Fibroblast of the aortic adventitia (primary cell): ENCODE measurements at places on chromosomes 16 and 17.

DNA sequence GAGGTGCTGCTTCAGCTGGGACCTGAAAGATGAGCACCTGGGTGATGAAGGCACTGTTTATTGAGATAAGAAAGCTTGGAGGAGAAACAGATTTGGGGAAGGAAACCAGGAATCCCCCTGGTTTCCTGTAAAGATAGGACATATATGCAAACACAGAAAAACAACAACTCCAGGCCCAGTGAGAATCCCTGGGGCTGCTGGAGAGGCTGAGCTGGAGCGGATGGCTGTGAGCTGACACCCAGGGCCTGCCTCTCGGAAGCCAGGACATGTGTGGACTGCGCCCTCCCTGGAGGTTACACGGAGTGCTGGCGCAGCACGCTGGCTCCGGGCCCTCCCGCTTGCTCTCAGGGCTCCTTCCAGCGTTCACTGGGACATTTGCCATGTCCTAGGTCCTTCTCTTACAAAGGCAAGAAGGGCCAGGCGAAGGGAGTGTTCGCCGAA is 57.5 kb downstream of the CYB5B start:
- DNase-seq: peak; percentile 93

- DNase-seq: no peak
Measured at GRCh38 chr17:66767154-66767933, 67.6 kb upstream of the CACNG5 start.

DNA sequence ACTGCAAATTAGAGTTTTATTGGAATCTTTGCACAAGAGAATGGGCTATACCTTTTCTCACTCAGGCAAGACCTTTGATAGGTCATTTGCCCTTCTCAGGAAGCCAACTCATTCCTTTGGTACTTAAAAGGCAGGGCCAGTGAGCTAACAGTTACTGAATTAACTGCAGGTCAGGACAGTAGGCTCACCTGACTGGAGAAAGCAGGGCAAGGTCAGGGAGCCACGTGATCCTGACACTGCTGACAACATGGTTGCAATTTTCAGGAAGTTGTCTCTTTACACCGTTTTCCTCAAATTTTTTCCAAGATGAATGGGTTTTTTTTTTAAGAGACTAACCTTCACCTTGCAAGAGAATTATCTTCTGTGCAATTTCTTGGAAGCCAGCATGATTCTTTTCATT is 21.1 kb downstream of the CPSF4L start:
- DNase-seq: no peak

- peak; percentile 93 for DNase-seq
Measured at GRCh38 chr17:76540381-76541300, 797 bp downstream of the PRCD start.

DNA sequence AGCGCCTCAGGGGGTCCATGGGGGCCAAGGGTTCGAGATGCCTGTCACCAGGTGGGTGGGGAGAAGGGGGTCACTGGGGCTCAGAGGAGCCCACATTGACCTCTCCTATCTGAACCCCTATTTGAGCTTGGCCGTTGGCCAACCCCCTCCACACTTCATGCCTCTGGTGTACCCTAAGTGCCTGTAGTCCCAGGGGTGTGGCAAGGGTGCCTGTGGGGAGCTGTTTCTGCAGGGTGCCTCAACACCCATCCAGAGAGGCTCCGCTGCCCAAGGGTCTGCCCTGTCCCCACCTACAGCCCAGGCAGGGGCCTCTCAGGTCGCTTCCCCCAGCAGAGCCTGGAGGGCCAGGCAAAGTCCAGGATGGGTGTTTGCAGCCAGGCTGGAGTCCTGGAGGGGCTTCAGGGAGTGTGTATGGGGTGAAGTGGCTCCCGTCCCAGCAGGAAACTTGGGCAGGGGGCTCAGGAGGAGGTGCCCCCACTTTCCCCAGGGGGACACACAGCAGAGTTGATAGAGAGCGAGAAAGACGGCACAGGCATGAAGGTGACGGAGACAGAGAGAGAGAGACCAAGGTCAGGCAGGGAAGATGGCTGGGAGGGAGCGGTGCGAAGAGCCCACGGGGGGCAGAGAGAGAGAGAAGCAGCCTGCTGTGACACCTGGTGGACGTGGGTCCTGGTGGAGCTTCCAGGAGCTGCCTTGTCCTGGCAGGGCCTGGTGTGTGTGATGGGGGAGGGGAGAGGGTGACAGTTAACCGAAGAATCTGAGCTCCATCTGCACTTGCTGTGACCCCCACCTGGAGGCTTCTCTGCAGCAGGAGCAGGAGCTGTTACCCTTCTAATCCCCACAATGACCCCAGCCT is at the start of gene SEPTIN12:
Gene SEPTIN12 (minus strand): TSS at position 719 of the 856 bp plus-strand sequence. CDS start 700 bp downstream, at position 19.
- no peak for DNase-seq

DNA sequence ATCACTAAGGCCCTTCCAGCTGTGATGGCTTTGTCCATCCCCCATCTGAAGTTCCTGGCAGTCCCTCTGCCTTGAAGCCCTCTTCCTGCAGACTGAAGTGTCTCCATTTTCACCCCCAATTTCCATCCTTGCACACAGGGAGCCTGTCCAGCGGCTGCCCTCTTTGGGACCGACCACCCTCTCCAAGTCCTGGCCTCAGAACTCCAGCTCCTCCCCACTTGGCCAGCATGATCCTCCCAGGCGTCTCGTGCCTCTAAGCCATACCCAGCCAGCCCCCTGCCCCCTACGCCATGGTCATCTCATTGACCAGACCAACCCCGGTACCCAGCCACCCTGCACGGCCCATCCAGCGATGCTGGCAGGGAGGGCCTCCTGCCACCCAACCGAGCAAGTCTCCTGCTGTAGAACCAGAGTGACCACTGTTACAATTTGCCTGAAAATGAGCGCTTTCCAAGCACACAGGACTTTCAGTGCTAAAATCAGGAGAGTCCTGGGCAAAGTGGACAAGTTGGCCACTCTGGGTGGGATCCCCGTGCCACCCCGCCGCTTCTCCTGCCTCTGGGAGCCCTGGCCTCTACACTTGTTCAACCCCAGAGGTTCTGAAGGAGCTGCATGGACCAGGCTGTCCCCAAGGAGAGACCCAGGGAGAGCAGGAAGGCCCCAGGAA is 362.0 kb downstream of the SEC14L1 start:
- DNase-seq: no peak

DNA sequence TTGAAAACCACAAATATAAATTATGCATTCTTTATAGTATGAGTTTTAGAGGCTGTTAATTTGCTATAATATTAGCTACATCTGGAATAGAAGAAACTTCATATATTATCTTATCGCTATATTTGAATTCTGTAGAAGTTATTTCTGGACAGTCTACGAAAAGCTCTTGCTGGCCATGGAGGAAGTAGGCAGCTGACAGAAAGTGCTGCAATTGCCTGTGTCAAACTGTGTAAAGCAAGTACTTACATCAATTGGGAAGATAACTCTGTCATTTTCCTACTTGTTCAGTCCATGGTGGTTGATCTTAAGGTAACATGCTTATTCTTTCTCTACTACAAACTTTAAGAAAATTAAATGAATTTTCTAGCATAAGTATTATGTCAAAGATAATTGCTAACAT is 96.8 kb downstream of the OMG start:
- DNase-seq: no peak

GRCh38 chr17:80441133-80441578 is 26.2 kb downstream of the ENDOV start:
- peak; percentile 34 for DNase-seq

DNA sequence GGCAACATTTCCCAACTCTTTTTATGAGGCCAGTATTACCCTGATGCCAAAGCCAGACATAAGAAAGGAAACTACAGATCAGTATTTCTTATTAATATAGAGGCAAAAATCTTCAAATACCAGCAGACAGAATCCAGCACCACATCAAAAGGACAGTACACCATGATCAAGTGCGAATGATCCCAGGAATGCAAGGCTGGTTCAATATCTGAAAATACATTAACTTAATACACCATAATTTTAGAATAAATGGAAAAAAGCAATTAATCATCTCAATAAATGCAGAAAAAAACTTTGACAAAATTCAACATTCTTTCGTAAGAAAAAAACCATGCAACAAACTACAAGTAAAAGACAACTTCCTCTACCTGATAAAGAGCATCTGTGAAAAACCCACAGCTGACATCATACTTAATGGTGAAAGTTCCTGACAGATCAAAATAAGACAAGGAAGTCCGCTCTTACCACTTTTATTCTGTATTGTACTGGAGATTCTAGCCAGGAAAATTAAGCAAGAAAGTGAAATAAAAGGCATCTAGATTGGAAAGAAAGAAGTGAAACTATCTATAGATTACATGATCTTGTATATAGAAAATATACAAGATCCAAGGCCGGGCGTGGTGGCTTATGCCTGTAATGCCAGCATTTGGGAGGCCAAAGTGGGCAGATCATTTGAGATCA is 26.4 kb upstream of the MAPK3 start:
- DNase-seq: no peak

DNA sequence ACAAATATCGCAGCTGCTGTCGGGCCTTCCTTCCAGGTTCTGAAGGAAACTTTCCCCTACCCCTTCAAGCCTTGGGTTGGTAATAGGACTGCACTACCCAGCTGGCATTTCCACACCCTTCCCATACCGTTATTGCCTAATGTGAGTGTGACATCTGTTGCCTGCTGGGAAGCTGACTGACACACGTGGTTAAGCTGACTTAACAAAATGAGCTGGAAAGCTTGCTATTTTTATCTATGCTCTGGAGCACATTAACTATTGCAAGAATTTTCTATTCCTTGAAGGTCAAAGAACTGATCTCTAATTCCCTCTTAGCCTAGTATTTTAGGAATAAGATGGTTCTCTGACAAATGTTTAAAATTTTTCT is 79.5 kb downstream of the PMP22 start:
- peak; percentile 45 for DNase-seq
